ENCODE measurements at places on chromosomes 7 and 10. TPM values are rescaled to one million over a fixed set of nuclear protein-coding genes. Genes with fewer than 3 reads are reported as not detected.

DNA sequence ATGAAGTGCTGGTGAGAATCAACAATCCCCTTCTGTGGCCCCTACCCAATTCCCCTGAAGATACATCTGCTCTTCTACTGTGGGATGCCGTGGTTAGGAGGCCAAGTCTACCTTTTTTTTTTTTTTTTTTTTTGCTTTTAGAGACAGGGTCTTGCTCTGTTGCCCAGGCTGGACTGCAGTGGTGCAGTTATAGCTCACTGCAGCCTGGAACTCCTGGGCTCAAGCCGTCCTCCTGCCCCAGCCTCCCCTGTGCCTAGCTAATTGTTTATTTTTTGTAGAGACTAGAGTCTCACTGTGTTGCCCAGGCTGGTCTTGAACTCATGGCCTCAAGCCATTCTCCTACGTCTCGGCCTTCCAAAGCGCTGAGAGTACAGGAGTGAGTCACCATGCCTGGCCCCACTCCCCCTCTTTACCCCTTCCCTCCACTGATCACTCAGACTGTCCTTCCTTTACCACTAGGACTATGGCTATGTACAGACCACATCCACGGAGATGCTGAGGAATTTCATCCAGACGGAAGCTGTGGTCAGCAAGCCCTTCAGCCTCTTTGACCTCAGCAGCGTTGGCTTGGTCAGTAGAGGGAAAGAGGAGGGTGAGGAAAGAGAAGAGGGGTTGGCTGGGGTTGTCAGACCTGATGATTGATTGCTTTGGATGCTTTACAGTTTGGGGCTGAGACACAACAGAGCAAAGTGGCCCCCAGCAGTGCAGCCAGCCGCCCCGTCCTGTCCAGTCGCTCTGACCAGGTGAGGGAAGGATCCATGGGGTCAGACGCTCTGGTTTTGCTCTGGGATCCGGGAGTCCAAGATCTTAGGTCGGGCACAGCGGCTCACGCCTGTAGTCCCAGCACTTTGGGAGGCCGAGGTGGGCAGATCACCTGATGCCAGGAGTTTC, 1.8 kb downstream of the AP4M1 start:
- no peak for DNase-seq

GRCh38 chr10:88090568-88091214, 227.3 kb downstream of the PTEN start:
- DNase-seq, result no peak

The NPC1L1 gene
- polyA plus RNA-seq, result 0.33 TPM

DNA sequence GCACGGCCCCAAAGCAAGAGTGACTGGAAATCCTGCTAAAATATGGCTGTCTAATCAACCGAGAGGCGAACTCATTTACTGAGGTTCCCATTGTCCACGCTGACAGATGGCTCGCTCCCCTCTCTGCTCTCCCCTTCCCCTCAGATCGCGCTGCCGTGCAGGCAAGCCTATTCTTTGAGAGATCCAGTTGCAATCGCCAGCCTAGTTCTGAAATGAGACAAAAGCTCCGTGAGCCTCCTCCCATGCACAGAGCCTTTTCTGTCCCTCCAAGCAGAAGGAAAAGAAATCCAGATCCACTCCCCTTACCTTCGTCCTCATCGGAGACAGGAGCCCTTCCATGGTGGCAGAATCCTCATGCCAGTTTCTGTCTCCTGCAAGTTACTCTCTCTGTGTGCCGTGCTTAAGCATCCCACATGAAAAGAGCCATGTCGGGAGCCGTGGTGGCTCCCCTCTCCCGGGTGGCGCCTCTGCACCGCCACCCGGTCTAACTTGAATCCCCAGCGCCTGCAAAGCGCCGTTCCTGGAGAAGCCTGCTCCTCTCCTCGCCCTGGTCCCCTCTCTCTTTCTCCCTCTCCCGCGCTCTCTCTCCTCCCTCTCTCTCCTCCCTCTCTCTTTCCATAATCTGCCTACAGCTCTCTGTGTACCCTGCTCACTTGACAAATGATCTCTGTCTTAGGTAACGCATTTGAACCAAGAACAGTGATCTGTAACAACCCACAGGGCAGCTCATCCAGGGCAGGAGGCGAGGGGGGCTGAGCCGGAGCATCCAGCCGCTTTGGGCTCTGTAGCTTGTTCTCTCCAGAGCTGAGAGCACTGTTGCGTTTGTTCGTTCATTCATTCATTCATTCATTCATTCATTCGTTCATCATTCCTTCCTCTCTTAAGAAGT, 156.8 kb downstream of the FRMD4A start:
- DNase-seq, result peak; percentile 26

DNA sequence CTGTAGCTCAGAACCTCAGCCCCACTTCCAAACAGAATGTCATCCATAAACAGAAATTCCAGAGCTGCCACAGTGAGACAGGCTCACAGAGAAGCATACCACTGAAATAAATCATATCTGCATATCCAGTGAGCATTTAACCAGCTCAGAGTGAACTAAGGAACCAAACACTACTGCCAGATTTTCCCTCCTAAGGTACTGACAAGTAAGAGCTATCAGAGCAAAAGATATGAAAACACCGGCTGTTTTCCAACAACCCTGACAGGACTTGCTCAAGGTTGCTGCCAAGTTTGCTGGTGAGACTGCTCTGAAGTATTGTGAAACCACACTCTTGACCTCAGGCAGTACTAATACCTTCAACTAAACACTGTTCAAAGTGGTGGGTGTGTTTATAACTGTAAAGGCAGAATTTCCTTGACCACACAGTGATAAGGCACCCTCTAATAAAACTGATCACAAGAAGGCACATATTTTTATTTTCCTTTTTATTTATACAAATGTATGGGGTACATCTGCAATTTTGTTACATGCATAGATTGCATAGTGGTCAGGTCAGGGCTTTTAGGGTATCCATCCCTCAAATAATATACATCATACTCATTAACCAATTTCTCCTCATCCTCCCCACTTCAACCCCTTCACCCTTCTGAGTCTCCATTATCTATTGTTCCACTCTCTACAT, 18.3 kb downstream of the SGMS1 start:
- peak; percentile 66 for DNase-seq

GRCh38 chr7:37703361-37703760, 19.8 kb downstream of the GPR141 start:
- DNase-seq, result no peak

The HOXA4 gene
- polyA plus RNA-seq, result 39.5 TPM

DNA sequence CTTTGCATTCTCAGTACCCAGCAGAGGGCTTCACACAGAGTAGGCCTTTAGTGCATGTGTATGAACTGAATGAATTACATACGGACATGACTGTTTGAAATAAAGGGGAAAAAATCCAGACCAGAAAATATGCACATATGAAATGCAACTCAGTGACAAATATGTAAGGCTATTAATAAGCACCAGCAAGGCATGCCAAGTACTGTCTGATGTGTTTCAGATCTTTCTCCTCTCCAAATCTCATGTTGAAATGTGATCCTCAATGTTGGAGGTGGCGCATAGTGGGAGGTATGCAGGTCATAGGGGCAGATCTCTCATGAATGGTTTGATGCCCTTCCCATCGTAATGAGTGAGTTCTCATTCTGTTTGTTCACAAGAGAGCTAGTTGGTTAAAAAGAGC, 87.3 kb upstream of the TOMM7 start:
- DNase-seq, result no peak

The VAX1 gene
- polyA plus RNA-seq, result not detected

The COX19 gene
- 12.6 TPM for polyA plus RNA-seq

DNA sequence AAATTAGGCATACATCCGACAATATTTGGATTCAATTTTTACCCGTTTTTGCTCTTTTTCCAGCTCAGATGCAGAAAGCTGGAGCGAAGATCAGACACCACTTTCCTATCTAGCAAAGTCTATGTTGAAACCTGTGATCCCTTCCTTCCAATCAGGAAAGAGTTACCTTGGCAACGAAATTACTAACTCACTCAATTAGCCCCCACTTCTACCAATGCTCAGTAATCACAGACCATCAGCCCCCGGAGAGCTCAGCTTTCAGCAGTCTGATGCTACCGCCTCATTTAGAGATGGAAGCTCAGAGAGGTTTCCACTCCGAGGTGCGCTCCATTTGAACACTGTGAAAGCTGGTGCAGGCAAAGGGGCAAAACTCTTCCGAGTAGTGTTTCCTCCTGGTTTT, 6.7 kb downstream of the FRAT1 start:
- no peak for DNase-seq

The NUTM2D gene
- 11.1 TPM for polyA plus RNA-seq

DNA sequence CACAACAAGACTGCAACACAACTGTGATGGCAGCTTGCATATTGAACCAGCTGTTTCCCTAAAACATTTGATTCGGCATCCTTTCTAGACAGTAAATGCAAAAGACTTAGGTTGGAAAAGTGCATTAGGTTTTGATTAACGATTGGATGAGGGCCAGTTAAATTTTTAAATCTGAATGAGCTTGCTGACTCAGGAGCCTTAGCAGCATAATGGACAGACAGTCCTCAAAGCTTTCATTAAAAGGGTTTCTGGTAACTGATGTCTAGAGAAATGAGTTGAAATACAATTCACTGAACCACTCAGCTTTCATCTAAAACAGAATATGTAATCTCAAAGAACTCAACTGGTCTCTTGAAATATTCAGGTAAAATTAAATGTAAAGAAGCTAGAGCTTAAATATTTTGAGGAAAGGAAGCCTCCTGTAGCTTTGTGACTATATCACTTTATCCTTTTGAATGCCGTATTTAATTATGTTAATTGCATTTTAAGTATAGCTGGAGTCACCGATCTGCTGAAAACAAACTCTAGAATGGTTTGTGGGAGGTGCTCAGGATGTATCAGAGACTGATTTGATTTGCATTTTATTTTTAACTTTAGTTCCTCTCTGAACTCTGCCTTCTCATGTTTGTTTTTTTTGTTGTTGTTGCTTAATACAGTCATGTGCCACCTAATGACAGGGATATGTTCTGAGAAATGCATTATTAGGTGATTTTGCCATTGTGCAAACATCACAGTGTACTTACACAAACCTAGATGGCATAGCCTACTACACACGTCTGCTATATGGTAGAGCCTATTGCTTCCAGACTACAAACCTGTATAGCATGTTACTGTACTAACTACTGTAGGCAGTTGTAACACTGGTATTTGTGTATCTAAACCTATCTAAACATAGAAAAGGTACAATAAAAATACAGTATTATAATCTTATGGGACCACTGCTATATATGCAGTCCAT, 29.2 kb upstream of the ATRNL1 start:
- DNase-seq, result no peak
